Midbrain (tissue), 1 donor: ENCODE measurements at places on chromosomes 3 and 15.
A peak's percentile ranks its signal among the peaks of the same experiment; 100 is the strongest.

DNA sequence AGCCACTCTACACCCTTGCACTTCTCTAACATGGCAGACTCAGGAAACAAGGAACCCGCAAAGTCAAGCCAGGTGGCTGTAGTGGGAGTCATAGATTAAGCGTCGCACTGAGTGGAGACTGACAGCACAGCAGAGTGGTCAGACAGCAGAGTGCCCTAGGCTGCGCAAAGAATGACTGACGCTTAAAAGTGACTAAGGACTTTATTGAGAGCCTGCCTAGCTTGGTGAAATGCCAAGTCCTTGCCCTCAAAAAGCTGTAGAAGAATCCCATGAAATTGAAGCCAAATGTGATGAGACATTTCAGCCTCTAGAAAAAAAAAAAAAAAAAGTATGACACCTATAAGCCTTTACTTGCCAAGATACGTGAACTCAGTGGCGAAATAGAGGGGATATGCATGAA lies 30.2 kb downstream of the NCEH1 start:
- DNase-seq = no peak

GRCh38 chr15:28107111-28107903 lies 8.2 kb upstream of the OCA2 start:
- no peak for DNase-seq

- DNase-seq = no peak
These were observed 17.1 kb downstream of the CACNA2D2 start for GRCh38 chr3:50486219-50486888.

DNA sequence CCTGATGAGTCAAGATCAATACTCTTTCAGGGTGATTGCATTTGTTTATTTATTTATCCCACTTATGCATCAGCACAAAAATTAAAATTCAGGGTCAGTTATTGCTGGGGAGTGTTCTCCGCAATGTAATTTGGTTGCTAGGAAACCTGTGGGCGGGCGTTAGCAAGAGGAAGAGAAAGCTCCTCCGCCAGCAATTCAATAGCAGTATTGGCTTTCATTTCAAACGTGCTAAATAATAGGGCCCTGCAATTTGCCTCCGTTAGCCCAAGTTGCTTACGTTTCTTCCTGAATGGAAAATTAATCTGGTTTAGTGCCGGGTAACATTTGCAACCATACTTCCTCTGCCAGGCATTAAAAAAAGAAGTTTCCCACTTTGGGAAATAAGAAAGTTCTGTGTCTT lies 35.5 kb upstream of the PLCL2 start:
- DNase-seq = peak; percentile 33

GRCh38 chr15:85706779-85707518 lies 87.8 kb downstream of the KLHL25 start:
- no peak for DNase-seq
